ENCODE measurements at places on chromosomes 1 and 21.

DNA sequence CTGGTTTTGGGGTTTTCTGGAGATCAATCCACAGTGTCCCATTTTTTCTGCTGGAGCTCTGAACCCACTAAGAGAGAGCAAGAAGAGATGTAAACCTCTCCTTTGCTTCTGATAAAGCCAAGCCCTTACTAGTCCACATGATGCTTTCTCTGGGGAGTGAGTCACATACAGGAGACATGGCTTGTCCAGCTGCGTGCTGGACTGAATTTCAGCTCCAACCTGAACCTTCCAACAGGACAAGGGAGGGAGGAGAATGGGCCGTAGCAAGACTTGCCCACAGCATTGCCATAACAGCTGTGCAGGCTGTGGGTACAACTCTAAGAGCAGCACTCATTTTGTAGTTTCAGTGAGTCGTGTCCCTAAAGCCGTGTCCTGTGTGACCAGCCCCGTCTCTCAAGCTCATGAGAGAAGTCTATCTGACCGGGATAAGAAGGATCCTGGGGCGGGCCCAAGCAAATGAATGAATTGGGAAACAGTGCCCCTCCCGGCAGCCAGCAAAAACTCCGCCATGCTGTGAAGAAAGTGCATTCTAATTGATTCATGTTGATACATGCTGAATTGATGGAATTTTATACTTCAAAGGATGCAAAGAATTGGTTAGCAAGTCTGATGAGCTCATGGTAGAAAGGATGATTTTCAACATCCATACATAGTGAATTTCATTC lies 195.2 kb downstream of the GABPA start:
- DNase-seq: no peak

- DNase-seq: no peak
Observed at GRCh38 chr1:202959276-202959620, 1.1 kb upstream of the ADIPOR1 start.

GRCh38 chr1:224211206-224211962 lies 28.3 kb downstream of the DEGS1 start:
- DNase-seq: no peak

- DNase-seq: no peak
Observed at GRCh38 chr1:30250338-30250983, 472.9 kb downstream of the MATN1 start.

- no peak for DNase-seq
Observed at GRCh38 chr1:90671251-90671650, 45.9 kb downstream of the BARHL2 start.

DNA sequence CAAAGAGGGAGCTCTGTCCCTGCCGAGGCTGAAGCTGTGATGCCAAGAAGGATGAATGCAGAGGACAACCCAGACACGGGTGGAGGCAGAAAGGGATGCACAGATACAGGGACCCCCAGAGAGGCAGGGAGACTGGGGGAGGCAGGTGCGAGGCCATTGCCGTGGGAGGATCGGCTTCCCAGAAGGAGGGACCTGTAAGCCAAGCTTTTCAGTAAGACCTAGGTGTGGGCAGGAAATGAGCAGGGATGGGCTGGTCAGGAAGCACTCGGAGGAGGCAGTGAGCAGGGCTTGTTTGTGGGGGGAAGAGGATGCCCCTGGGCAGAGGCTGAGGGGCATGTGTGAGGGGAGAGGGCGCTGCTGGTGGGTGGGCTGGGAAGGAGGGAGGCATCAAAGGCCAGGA lies 67.7 kb upstream of the WNT4 start:
- no peak for DNase-seq

- DNase-seq: peak; percentile 9
Observed at GRCh38 chr21:25518491-25518911, 88.8 kb downstream of the MRPL39 start.

GRCh38 chr1:205204552-205204951 lies 7.0 kb downstream of the DSTYK start:
- DNase-seq: no peak
